ENCODE measurements at places on chromosomes 3 and 15. TPM values are rescaled to one million over a fixed set of nuclear protein-coding genes. Genes with fewer than 3 reads are reported as not detected.

HGD gene
- not detected for total RNA-seq

AMT gene
- total RNA-seq: 1.2 TPM

EOMES gene
- total RNA-seq: not detected

ZNF860 gene
- total RNA-seq: 0.90 TPM

HYAL1 gene
- total RNA-seq: 1.8 TPM

CTXN2 gene
- under 0.01 TPM for total RNA-seq

ANKUB1 gene
- total RNA-seq: not detected

GOLGA8R gene
- total RNA-seq: 1.9 TPM

NRG4 gene
- not detected for total RNA-seq

CRTC3 gene
- total RNA-seq: 12.2 TPM

RHCG gene
- total RNA-seq: 0.09 TPM

KLF15 gene
- 0.63 TPM for total RNA-seq

PRTG gene
- 1.4 TPM for total RNA-seq

DNASE1L3 gene
- 0.09 TPM for total RNA-seq

CLDN18 gene
- not detected for total RNA-seq

ANKRD63 gene
- total RNA-seq: 0.09 TPM

GUCA1C gene
- total RNA-seq: not detected

VGLL3 gene
- 28.0 TPM for total RNA-seq

A4GNT gene
- not detected for total RNA-seq

TTC23 gene
- total RNA-seq: 25.9 TPM

CEP97 gene
- total RNA-seq: 9.7 TPM

CDCP1 gene
- 5.1 TPM for total RNA-seq

LDHAL6B gene
- total RNA-seq: not detected

ZBED2 gene
- total RNA-seq: 0.09 TPM

UCN2 gene
- total RNA-seq: not detected
